GM23248 (cell line): ENCODE measurements at places on chromosomes 6 and 20. TPM values are rescaled to one million over a fixed set of nuclear protein-coding genes. Genes with fewer than 3 reads are reported as not detected.

The FAM110A gene
- total RNA-seq, result 2.6 and 5.6 TPM in 2 replicates

DNA sequence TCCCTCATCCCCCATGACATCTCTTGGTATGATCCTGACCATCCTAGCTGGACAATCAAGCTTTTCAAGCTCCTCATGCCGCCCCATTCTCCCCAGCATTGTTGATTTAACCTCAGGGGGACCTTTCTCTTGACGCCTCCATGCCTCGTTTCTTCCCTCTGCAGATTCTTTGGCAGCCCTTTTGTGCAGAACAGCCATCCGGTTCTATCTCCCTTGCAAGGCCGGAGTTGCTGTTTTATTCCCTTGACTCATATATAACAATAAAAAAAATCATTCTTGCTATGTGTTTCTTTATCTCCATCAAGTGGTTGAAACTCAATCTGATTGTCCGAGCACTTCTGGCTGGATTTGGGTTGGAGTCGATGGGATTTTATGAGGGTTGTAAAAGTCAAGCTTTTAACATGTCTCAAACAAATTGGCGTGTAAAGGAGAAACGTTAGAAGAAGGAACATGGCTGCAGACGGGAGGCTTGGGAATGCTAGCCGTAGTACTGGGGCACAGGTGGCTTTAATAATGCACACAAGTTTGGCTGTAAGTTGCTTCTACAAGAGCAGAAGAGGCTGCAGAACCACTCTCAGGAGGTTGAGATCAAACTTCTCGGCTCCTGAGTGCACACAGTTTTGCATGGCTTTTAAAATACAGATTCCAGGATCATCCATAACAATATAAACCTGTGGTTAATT lies 3.9 kb upstream of the SULF2 start:
- H3K27ac ChIP-seq, result no peak overlapping the region
- H3K4me1 ChIP-seq, result peaks cover 11% of the 10 kb centered on the region
- DNase-seq, result no peak
- H3K4me3 ChIP-seq, result no peak overlapping the region
- H3K36me3 ChIP-seq, result no peaks in the 10 kb centered on the region
- peaks cover 28% of the 10 kb centered on the region for H3K27me3 ChIP-seq

GRCh38 chr20:44481719-44482416 lies 6.2 kb downstream of the TTPAL start:
- no peak overlapping the region for H3K27ac ChIP-seq
- no peaks in the 10 kb centered on the region for H3K27me3 ChIP-seq
- DNase-seq, result no peak
- H3K4me1 ChIP-seq, result peaks cover 3% of the 10 kb centered on the region
- no peak overlapping the region for H3K4me3 ChIP-seq

GRCh38 chr20:41116282-41116956 lies 20.9 kb upstream of the PLCG1 start:
- no peak overlapping the region for H3K4me3 ChIP-seq
- no peaks in the 10 kb centered on the region for H3K27me3 ChIP-seq
- no peaks in the 10 kb centered on the region for H3K4me1 ChIP-seq
- H3K36me3 ChIP-seq, result peaks cover 79% of the 10 kb centered on the region
